ENCODE measurements at places on chromosomes 7 and 10.

DNA sequence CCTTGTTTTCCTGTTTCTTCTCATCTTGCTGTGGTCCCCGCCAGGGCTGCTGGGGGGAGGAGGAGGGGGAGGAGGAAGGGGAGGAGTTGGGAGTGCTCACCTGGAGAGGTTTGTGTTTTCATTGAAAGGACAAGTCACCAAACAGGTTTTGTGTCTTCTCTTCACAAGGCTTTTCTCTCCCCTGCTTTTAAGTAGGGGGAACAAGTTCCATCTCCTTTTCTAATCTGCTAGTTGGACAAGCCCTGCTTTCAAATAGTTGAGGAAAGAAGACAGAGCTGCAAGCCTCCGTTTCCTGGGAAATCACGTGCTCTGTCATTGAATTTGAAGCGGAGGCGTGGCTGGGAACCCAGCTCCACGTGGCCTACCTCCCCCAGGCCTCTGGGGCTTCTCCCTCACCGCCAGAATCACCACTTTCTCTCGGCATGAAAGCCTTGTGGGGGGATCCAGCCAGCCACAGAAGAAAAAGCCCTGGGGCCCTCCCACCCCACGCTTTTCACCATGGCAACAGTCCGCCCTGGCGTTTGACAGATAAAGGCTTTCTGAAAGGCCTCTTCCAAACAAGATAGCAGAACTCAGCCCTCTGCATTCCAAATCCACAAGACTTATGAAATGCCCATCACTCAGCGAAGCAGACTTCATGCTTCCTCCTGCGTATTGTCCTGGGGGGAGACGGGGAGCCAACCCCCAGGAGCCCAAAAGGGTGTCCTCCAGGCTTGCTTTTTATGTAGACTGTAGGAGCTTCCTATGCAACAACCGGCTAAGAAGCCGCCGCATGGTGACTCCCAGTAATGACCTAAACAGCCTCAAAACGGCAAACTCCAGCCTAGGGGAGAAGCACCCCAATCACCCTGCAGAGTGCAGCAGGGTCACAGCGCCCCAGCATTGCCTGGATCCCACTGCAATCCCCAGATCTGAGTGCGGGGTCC, 51.7 kb downstream of the PROSER2 start:
- DNase-seq = no peak

- no peak for DNase-seq
Observed at GRCh38 chr7:123024989-123025758, 29.7 kb upstream of the TAS2R16 start.

DNA sequence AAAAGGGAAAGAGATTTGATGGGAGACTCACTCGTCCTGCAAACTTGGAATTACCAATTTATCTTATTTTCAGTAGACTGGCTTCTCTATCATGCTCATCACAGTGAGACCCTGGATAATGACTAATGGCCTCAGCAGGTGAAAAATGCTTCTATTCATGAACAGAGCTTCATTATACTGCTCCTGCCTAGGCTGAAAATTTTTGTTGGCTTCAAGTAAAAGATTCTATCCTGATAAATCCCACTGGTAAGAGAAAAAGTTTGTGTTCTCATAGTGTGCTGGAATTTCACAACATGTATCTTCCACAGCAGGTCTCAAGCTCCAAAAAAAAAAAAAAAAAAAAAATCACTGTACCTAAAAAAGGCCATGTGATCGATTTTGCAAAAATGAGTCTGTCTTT, 329.3 kb upstream of the FZD8 start:
- DNase-seq = no peak

DNA sequence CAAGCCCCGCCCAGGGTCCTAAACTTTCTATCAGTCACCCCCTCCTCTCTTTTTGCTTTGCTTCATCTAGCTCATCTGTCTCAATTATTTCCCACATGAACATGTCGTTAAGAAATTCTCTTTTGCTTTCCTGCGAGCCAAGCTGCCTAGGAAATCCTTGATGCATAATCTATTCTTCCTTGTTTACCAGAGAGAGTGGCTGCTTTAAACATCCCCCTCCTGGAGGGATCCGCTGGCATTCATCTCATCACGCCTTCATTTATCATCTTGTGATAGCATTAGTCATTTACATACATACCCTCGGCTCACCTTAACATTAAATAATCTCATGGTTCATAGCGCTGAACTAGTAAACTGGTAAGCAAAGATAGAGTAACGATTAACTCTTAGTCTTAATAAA, 96.7 kb downstream of the ANK3 start:
- no peak for DNase-seq

DNA sequence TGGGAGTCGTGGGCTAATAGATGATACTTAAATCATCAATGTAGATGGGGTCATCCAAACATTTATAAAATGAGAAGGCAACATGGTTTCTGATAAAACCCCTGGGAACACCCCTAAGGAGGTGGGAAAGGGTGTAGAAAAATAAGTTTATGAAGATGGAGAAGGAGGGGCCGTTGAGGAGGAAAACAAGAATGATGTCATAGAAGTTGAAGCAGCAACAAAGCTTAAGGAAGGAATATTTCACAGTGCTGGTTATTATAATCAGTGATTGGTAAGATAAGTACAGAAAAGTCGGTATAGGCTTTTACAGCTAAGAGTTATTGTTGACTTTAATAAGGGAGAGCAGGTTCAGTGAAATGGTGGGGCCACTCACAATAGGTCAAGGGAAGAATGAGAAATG, 9.0 kb upstream of the HIBADH start:
- DNase-seq = no peak

DNA sequence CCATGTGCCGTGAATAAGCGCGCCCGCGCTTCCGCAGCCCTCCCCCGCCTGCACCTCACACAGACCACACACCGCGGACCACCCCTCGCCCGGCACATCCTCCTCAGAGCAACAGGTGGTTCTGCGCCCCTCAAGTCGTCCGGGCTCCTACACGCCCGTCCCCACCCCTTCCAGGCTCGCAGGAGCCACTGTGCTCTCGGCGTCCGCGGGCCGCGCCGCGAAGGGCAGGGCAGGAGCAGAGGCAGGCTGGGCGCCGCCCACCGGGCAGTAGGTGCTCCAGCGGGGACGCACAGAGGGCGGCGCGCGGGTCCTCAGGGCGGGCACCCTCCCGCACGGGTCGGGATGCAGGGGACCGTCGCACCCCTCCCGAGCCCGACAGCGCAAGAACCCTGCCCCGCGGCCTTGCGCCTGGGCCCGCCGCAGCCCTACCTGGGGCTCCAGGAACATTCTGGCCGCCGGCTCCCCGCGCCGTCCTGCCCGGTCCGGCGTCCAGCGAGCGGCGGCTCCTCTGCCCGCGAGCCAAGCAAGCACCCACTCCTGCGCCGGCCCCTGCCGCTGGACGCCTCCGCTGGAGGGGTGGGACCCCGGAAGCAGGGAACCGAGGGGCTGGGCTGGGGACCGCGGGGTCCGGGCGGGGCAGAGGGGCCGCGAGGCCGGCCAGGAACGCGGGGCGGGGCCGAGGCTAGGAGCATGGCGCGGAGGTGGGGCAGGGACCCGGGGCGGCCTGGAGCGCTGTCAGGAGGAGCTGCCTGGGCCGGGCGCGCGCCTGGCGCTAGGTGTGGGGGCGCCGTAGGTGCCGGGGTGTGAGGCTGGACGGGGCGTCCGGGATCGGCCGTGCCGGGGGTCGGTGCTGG, 37.4 kb downstream of the RASGEF1A start:
- no peak for DNase-seq

- DNase-seq = no peak
Observed at GRCh38 chr7:146736446-146737190, 620.0 kb downstream of the CNTNAP2 start.

DNA sequence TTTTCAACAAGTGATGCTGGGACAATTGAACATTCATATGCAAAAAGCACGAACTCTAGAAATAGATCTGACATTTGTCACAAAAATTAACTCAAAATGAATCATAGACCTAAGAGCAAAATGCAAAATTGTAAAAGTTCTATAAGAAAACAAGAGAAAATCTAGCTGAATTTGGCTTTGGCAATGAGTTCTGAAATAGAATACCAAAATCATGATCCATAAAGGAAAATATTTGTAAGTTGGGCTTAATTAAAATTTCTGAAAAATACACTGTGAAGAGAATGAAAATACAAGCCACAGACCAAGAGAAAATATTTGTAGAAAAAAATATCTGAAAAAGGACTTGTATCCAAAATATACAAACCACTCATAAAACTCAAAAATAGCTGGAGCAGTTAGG, 698.8 kb upstream of the CELF2 start:
- no peak for DNase-seq

GRCh38 chr7:11430841-11431240, 401.2 kb downstream of the THSD7A start:
- DNase-seq = no peak

- no peak for DNase-seq
Observed at GRCh38 chr7:8618441-8619070, 185.1 kb downstream of the NXPH1 start.

DNA sequence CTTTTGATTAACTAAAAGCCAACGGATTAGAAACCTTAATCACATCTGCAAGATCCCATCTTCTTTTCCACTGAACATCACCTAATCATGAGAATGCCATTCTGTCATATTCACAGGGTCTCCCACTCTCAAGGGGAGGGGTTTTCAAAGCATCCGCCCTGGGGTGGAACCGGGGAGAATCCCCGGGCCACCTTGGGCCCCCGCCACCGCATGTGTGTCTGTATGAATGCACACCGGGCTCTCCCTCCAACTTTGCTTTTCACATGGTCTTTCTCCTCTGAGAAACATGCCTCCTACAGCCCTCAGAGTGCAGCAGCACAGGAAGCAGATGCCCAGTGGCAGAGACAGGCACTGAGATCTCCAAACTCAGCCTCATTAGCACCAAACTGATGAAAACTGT, 233.2 kb upstream of the PPP2R2D start:
- no peak for DNase-seq

DNA sequence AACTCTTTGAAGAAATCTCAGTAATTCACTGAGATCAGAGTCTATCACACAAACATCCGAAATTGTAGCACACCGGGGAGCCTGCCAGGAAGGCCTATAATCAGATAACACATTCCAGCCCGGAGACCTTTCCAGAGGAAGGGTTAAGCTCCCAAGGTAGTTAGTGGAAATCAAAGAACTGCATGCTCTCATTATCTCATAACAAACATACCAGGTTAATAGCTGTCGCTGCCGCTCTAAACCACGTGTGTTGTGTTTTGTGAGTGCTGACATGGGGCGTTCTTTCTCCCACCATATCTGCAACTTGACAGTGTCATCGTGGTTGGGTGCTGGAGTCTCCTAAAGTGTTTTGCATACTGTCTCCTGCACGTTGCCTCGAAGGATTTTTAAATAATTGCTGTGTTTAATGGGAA, 120.7 kb upstream of the CARD11 start:
- no peak for DNase-seq

DNA sequence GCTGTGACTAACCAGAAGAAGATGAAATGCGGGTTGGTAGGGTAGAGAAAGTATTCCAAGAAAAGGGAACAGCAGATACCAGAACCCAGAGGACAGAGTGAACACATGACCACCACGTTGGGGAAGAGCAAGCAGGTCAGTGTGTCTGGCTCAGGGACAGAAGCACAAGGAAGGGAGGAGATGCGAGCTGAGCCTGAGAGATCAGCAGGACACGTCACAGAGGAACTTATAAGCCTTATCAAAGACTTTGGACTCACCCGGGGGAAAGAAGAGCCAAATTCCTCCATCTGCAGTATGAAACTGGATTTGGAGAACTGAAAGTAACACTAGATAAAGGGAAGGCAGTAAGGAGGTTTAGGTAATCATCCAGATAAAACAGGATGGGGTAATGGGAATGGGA, 232.1 kb upstream of the NPVF start:
- no peak for DNase-seq

DNA sequence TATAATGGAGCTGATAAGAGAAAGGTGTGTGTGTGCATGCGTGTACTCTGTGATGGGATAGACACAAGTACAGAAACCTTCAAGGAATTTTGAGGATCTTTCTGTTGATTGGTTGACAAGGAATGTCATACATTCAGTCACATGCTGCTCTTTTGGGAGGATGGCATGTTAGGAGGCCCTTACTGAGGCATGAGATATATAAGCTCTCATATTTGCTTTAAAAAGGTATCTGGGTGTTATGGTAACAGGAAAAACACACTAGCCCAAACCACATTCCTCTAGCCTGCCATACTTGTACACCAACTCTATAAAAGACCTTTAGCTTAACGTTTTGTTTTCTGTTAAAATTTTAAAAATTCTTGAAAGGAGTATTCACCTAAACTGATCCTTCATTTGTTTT, 72.5 kb upstream of the EGFR start:
- DNase-seq = no peak

- DNase-seq = no peak
Observed at GRCh38 chr7:74182453-74183090, 8.4 kb downstream of the EIF4H start.

DNA sequence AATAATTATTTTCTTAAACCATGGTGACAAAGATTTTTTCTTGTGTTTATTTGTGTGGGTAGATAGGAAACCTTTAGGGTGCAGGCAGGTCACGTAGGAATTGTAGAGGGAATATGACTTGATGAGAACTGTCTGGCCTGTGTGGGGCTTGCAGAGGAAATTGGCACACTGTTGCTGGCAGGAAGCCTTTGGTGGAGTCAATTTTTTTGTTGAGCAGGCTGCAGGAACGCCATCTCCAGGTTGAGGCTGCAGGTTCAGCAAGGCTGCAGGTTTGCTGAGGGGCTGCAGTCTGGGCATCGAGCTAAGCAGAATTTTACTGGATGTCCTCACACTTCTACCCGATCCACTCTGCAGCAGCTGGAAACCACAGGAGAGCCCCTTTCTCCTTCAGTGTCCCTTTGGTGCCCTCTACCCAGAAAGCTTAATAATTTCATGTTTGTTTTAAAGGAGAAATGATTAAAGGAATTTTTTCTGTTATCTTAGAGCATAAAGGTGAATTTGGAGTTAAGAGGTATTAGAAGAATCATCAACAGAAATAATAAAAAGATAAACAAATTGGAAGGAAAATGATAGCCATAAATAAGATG, 37.0 kb downstream of the TBC1D12 start:
- no peak for DNase-seq

GRCh38 chr7:122694697-122695096, 4.2 kb downstream of the RNF133 start:
- no peak for DNase-seq

DNA sequence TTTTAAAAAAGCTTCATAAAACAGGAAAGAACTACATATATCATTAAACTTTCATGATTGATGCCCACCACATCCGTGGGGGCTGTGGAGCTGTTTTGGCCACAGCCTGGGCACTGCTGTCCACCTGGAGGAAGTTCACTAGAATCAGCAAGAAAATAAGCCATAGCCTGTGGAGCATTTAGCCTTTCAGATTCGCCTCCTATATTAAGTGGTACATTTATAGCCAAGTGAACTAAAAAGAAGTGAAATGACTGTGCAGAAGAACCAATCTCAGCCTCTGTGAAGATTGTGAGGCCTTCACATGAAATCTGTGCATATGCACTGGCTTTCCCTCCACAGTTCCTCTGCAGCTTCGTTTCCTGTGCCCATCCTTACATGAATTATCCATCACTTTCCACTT, 23.5 kb downstream of the WNT16 start:
- no peak for DNase-seq

- no peak for DNase-seq
Observed at GRCh38 chr10:75165684-75166622, 44.6 kb upstream of the VDAC2 start.

GRCh38 chr10:32408690-32409089, 37.2 kb upstream of the CCDC7 start:
- no peak for DNase-seq

- DNase-seq = no peak
Observed at GRCh38 chr7:131897790-131898165, 341.4 kb upstream of the PODXL start.

Data from stimulated activated CD8-positive, alpha-beta memory T cell treated with anti-CD3 and anti-CD28 coated beads, Interleukin-4, amount 100 ng/mL, for 1 hour (primary cell).